ENCODE measurements at places on chromosomes 7 and 10.

DNA sequence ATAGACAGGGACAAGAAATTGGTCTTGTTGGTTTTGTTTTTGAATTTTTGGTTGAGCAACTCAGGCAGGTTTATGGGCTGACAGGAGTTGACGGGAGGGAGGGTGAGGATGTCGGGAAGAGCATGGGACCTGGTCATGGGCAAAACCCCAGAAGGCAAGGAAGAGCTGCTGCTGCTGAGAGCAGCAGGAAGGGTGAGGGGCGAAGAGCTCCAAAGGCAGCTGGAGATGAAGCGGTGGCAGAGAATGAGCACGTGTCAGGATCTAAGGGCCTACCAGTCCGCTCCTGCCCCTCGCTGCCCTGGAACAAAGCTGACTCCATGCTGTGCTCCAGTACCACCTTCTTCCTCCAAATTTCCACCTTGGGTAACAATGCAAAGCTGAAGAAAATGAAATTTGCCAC lies 84.3 kb downstream of the ARHGAP22 start:
- no peak for ATAC-seq

DNA sequence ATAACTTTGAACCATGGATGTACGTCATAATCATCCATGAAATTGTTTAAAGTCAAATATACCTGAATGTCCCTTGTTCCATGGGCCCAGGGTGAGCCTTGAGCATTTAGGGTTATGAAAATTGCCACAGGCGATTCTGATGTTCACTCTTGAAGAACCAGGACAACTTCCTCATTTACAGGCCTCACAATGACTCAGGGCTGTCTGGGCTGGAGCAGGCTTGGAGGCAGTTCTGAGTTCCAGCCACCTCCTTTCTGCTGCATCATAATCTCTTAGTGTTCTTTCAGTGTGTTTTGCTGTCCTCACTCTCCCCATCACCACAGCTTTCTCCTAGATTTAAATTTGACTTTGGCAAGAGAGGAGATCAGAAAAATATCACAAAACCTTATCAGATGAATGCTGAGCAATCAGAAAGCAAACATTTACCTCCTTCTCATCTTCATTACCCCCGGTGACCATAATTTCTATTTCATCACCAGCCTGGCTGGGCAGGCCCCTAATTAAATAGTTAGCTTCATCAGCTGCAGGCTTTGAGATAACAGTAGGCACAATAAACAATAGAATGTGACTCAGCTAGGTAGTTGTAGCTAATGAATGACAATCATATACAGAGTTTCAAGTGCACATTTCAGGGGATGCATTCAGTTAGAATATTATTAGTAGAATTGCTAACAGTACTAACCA lies 571.0 kb downstream of the SH2D4B start:
- no peak for ATAC-seq

GRCh38 chr10:133445751-133446708 lies 7.7 kb upstream of the SCART1 start:
- no peak for ATAC-seq

- no peak for ATAC-seq
Observed at GRCh38 chr10:27276581-27276980, 36.0 kb upstream of the ACBD5 start.

DNA sequence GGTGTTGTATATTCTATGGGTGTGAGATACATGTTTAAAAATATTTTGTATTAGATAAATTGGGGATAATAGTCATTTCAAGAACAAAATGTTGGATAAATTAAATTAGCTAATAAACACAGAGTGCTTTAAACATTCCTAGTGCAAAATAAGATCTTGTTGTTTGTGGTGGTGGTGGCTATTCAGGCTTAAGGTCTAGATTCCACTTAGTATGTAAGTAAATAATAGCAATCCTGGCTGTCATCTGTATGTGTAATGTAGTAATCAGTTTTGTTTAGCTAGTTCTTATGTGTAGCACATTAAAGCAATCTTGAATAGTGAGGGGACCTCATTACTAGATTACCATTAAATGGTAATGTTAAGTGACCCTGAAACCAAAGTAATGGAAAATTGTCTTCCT lies 48.7 kb downstream of the KAT6B start:
- no peak for ATAC-seq

- no peak for ATAC-seq
Observed at GRCh38 chr10:112148331-112148730, 35.2 kb downstream of the GPAM start.

- ATAC-seq, result no peak
Observed at GRCh38 chr10:50422259-50422658, 170.9 kb upstream of the ASAH2 start.

GRCh38 chr7:148507787-148508186 lies 82.8 kb upstream of the C7orf33 start:
- ATAC-seq, result peak; percentile 62

GRCh38 chr10:102231357-102232318 lies 5.5 kb downstream of the ELOVL3 start:
- ATAC-seq, result peak; percentile 65

GRCh38 chr10:119166564-119166963 lies 1.1 kb upstream of the SFXN4 start:
- ATAC-seq, result no peak

DNA sequence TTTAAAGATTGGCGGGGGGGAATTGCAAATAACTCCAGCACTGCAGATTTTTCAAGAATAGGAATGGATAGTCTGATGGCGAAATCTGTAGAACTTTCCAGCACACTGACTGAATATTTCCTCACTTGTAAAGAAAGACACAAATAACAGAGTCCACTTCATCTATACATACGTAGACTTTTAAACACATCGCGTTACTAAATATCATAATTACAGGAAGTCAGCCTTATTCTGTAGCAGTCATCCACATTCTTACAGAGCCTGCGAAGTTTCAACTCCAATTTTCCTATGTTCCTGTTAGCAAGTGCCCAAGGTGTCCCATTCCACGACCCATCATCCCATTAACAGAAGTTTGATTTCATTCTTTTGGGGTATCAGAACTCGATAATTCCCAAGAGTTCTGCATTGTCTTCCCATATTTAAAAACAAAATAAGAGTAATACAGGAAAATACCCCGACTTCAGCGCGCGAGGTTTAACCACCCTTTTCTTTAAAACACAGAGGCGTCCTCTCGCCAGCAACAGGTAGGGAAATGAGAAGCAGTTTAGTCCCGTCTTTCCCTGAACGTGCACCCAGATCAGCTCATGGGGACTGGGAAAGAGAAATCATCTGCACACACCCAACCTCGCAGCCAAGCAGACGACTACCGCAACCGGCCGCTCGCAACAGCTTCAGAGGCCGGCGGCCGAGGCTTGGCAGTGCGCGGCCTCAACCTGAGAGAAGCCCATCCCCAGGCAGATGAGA lies 880 bp downstream of the HERC4 start:
- ATAC-seq, result no peak

- no peak for ATAC-seq
Observed at GRCh38 chr7:101916041-101916800, 98.8 kb downstream of the CUX1 start.

GRCh38 chr10:60537697-60538096 lies 148.0 kb upstream of the ANK3 start:
- ATAC-seq, result no peak

GRCh38 chr7:70504254-70504653 lies 627.7 kb upstream of the GALNT17 start:
- no peak for ATAC-seq

DNA sequence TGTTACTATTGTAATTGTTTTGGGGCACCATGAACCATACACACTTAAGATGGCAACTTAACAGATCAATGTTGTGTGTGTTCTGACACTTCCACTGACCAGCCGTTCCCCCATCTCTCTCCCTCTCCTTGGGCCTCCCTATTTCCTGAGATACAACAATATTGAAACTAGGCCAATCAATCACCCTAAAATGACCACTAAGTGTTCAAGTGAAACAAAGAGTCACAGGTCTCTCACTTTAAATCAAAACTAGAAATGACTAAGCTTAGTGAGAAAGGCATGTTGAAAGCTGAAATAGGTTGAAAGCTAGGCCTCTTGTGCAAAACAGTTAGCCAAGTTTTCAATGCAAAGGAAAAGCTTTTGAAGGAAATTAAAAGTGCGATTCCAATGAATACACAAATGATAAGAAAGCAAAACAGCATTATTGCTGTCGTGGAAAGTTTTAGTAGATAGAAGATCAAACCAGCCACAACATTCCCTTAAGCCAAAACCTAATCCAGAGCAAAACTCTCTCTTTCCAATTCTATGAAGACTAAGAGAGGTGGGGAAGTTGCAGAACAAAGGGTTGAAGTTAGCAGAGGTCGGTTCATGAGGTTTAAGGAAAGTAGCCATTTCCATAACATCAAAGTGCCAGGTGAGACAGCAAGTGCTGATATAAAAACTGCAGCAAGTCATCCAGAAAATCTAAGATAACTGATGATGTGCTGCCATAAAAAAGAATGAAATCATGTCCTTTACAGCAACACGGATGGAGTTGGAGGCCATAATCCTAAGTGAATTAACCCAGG lies 90.6 kb downstream of the MTPN start:
- ATAC-seq, result no peak

GRCh38 chr10:19947215-19947614 lies 131.0 kb downstream of the PLXDC2 start:
- no peak for ATAC-seq

GRCh38 chr10:7579681-7580080 lies 87.1 kb downstream of the ITIH5 start:
- no peak for ATAC-seq

DNA sequence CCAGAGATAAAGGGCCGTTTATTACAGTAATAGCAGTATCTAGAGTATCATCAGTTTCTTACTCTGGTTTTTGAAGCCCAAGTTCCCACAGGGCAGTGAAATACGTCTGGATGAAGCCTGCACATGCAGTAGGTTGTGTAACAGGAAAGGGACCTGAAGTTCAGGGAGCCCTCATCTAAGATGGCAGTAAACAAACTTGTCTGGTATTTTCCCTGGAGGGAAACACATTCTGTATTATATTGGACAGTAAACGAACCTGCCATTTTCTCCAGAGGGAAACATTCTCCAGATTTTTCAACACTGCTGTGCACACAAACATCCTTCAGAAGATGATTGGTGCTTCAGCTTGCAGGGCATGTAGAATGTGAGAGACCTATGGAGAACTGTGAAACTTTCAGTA lies 189.9 kb downstream of the TFEC start:
- no peak for ATAC-seq

DNA sequence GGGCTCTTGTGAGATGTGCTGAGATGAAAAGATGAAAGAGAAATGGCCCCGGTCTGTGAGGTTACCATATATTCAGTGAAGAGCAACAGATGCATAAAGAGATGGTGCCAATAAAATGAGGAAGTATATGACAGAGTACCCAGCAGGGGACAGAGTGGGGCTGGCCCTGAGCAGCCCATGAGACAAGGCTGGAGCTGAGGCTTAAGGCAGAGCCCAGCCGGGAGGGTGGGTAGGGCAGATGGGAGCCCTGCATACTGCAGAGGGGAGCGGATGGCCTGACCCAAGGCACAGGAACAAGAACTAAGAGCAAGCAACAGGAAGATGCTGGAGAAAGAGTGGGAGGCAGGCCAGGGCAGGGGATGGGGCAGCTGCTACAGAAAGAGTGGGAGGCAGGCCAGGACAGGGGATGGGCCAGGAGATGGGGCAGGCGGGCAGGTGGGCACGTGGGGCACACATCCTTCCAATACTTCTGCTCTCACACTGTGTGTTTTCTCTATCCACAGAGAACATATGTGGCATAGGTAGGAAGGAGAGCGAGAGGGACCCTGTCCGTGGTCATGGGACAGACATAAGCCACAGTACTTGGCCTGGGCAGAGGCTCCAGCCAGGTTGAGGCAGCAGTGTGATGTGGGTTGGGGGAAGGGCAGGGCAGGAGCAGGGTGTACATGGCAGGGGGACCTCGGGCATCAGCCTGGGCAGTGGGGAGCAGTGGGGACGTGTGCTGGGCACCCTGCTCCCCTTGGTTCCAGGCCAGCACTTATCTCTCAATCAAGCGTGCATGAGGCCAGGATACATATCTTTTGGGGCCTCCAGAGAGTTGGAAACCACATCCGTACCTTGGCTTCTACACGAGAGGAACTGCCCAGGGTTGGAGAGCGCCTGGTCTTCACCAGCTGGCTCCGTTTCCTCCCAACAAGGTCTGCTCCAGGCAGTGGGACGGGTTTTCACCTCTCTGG lies 91.6 kb upstream of the IKZF1 start:
- ATAC-seq, result no peak

GRCh38 chr7:2530071-2530987 lies 10.8 kb downstream of the LFNG start:
- ATAC-seq, result peak; percentile 63

GRCh38 chr10:86872757-86873156 lies 84.7 kb downstream of the MMRN2 start:
- no peak for ATAC-seq

GRCh38 chr7:70470746-70471145 lies 661.2 kb upstream of the GALNT17 start:
- ATAC-seq, result no peak

DNA sequence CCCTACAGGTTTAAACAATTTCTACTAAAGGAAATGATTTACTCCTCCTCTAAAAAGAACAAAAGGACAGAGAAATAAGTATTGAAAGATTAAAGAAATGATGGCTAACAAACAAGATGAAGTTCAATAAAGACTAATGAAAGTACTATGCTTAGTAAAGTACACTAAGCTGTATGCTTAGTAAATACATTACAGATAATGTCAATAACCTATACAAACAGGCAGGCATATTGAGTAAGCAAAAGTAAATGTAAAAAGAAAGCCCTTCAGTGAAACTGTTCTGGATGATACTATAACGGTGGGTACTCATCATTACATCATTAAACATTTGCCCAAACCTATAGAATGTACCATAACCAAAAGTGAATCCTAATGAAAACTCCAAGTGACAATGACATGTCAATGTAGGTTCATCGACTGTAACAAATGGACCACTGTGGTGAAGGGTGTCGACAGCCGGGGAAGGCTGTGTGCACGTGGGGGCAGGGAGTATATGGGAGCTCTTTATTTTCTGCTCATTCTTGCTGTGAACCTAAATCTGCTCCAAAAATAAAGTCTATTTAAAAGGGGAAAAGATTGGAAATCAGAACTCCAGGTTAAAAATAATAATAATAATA lies 34.0 kb downstream of the CYTH3 start:
- no peak for ATAC-seq

DNA sequence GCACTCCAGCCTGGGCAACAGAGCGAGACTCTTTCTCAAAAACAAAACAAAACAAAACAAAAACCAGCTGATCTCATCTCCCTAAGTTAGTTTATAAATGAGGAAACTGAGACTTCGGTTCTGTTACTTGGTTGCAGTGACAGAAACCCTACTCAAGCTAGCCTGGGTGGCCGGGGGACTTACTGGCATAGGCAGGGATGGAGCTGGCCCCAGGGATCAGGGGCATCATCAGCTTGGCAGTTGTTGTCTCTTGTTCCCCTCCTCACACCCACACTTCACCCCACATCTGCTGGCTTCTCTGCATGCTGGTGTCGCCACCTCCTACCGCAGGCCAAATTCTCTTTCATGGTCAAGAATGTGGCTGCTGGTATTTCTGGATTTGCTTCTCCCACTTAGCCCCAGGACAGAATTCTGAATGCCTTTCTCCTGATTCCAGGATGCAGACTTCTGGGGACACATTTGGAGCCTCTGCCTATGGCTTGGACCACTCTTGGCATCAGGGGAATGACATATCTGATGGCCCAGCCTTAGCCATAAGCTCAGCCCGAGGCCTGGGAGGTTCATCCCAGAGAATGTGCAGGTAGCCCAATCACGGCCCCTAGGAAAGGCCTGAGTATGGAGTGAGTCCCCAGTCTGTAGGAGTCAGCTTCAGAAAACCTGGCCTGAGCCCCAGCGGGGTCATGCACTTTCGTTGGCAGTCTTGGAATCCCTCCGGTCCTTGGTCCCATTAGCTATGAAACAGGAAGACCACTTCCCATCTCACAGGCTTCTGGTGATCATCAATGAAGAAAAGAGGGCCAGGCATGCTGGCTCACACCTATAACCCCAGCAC lies 41.6 kb upstream of the CTBP2 start:
- ATAC-seq, result no peak

Measured in activated CD4-positive, CD25-positive, alpha-beta regulatory T cell treated with anti-CD3 and anti-CD28 coated beads, Interleukin-2, amount 50 U/mL, for 24 hours (primary cell).